Right atrium auricular region (tissue), 2 donors: ENCODE measurements at places on chromosomes 3 and 15.
A peak's percentile ranks its signal among the peaks of the same experiment; 100 is the strongest.

DNA sequence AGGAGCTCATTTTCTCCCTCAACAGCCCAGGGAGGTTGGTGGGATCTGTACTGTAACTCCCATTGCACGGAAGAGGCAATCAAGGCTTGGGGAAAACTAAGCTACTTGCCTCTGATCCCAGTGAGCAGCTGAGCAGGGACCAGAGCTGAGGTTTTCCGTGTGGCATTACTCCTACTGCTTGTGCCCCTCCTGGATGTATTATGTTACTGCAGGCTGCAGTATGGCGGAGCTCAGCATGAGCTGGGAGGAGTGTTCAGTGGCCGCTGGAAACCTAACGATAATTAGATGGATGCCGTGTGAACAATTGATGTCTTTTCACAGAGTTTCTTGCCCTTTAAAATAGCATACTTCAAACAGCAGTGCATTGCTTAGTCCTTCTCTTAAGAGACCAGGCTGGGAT, 2.0 kb upstream of the TPRG1 start:
- no peak overlapping the region for H3K4me3 ChIP-seq
- H3K4me1 ChIP-seq, result no peaks in the 10 kb centered on the region
- no peak overlapping the region for H3K27ac ChIP-seq
- H3K36me3 ChIP-seq, result no peaks in the 10 kb centered on the region

DNA sequence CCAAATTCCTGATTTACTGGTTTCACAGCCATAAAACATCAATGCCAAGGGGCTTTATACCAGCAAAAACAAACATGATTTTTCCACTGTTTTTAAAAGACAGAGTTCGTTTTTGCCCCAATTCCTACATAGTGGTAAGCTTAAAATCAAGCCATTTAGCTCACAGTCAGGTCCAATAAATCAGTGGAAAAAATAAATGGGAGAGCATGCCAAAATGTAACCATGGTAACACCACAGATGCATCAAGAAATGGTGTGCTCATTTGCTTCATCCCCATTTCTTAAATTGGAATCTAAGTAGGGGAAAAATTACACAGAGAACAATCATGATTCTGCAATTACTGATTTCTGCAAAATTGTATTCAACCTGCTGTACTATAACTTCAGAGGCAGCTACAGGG, 418.8 kb downstream of the MAGI1 start:
- H3K4me1 ChIP-seq, result no peaks in the 10 kb centered on the region
- H3K27ac ChIP-seq, result peak overlapping the region; percentile 18
- no peaks in the 10 kb centered on the region for H3K27me3 ChIP-seq
- no peak overlapping the region for H3K4me3 ChIP-seq

GRCh38 chr3:72120806-72121778, 336.1 kb upstream of the PROK2 start:
- no peak for DNase-seq
- no peaks in the 10 kb centered on the region for H3K36me3 ChIP-seq
- H3K4me1 ChIP-seq, result no peaks in the 10 kb centered on the region
- H3K27ac ChIP-seq, result no peak overlapping the region
- H3K27me3 ChIP-seq, result no peaks in the 10 kb centered on the region

DNA sequence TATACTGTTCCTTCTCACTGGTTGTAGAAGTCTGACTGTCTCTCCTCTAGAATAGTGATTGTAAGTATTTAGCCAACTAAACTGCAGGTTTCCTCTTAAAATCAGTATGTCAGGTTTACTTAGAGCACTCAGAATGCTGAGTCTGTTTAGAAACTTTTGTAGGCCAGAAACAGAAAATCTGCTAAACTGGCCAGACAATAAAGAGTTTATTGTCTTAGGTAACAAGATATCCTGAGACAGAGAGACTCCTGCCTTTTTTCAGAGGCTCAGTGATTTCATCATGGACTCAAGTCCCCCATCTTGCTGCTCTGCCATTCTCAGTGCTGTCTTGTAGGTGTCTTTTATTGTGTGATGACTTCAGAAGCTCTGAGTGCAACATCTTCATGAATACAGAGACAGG, 279.0 kb downstream of the MFSD1 start:
- no peaks in the 10 kb centered on the region for H3K36me3 ChIP-seq
- no peak for DNase-seq
- H3K27ac ChIP-seq, result no peak overlapping the region
- no peaks in the 10 kb centered on the region for H3K4me1 ChIP-seq

DNA sequence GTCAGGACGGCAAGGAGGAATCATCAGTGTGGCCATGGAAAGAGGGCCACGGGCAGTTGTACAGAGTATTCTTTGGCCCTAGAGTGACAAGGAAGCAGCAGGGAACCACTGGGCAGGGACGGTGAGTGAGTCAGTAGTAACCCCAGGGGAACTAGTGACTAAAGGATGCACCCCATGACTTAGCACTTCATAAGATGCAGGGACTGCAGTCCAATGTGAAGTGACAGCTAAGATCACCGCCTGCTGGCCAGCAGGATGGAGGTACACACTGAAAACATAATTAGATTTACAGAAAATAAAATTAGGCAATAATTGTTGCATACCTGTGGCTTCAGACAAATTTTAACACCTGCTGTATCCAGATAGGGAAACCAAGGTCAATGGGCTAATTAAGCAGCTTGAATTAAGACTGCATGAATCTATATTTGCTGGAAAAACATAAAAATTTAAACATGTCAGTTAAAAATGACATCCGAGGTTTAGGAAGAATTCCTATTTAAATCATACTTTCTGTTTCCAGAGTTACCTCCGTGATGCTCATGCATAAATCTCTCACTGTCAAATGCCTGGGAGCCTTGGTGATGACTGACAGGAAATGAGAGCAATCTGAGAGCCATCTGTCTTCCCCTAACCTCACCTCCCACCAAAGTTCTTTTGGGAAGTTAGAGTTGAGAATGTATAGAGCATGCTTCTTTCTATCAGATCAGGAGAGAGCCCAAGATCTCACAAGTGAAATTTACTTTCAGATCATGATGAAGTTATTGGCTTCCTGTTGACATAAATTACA, 56.5 kb downstream of the DCLK3 start:
- H3K4me1 ChIP-seq, result no peaks in the 10 kb centered on the region
- H3K27ac ChIP-seq, result no peak overlapping the region
- no peak for DNase-seq
- H3K4me3 ChIP-seq, result no peak overlapping the region
- no peaks in the 10 kb centered on the region for H3K27me3 ChIP-seq

DNA sequence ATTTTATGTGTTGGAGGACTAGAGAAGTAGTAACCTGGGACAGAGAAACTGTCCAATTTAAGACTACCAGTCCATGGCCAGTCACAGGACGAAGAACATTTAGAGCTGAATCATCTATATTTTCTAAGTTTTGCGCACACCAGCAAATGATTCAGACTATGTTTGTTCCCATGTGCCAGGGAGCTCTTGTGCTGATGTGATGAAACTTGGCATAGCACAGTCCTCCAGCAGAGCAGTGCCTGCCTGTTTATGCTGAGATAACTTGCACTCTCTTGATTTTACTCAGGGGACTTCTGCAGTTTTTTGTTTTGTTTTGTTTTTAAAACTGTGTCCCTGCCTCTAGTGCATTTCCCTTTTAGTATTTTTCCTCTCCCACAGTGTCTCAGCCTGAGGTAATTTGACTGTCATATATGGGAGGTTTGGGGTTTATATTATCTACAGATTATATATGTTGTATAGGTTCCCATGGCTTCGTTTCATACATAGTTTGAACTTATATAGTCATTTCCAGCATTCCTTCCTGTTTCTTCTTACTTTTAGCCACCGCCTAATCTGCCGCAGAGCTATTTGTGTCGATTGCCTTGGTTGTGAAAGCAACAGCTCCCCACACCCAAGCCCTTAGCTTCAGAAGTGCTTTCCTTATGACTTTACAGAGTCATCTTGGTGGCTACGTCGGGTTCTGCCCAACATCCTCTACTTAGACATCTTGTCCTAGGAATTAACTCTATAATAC, 45.5 kb downstream of the PPM1L start:
- DNase-seq, result peak; percentile 74
- H3K4me3 ChIP-seq, result peak overlapping the region; percentile 20
- peak overlapping the region; percentile 91 for H3K27ac ChIP-seq
